ENCODE measurements at places on chromosomes 5 and 9.

DNA sequence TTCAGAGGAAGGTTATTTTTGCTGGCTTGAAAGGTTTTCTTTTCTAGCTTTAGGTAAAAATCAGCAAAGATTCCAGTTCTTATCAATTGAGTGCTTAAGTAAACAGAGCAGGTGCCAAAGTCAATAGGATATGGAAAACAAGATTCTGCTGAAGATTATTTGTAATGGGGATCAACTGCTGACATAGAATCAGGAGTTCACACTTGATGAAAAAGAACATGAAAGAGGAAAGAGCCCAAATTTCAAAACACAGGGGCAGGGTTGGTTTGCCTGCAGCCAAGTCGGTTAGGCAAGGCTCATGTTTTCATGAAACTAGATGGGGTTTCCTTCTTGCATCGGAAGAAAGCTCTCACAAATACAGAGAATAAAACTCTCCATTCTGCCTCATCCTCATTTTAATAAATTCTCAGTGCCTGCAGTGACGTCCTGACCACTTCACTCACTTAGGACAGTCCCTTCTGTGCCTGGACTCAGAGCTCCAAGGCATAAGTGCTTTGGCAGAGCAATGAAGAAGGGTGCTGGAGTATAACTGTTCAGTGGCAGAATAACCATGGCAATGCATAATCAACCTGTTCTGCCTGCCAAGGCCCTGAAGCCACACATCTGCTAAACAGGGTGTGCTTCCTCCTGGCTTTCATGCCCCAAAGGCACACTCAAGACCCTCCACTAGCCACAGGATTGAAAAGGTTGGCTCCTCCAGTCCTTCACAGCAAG, 179.6 kb downstream of the GNAQ start:
- DNase-seq: peak; percentile 12

DNA sequence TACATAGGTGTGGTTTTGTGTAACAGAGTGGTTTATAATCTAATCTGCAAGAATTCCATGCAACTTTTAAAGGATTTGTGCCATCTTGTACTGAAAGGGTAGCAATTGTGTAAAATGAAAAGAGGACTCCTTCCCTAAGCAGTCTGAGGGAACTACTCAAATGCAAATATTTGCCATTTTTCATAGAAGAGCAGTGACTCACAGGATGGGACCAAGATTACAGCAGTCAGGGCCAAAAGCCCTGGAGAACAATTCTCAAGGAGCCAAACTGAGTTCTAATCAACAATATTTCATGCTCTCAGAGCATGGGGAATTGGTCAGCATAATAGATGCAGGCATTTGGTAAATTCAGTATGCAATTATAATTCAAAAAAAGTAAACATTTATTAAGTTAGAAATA, 495.8 kb downstream of the CHSY3 start:
- no peak for DNase-seq

DNA sequence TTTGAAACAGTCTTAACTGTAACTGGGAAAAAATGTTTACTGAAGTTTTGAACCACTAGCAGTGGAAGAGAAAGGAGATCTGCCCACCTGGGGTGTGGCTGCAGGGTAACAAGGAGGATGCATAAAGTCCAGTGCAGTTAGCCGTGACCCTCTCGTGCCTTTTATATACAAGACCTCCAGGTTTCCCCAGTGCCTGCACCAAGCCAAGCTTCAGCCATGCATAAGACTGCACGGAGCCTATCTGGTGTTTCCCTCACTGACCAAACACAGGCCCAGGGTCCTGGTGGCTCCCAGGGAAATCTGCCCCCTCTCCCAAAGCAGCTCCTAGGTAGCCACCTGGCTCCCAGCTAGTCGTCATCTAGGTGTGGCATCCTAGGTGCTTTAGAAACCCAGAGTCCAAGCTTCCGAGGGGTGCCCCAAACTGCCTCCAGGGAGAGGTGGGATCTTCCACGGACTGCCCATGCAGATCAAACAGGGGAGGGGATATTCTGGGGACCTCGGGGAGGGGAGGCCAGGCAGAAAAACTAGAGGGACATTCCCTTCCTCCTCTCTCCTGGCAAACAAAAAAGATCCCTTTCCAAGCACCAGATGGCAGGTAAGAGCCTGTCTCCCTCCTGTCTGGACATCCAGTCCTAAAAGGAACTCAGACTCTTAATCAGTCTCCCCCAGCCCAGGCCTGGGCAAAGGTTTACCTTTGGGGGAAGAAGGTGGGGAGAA, 2.7 kb downstream of the SHB start:
- peak; percentile 71 for DNase-seq

- no peak for DNase-seq
Measured at GRCh38 chr5:95605786-95606185, 14.1 kb upstream of the GPR150 start.

DNA sequence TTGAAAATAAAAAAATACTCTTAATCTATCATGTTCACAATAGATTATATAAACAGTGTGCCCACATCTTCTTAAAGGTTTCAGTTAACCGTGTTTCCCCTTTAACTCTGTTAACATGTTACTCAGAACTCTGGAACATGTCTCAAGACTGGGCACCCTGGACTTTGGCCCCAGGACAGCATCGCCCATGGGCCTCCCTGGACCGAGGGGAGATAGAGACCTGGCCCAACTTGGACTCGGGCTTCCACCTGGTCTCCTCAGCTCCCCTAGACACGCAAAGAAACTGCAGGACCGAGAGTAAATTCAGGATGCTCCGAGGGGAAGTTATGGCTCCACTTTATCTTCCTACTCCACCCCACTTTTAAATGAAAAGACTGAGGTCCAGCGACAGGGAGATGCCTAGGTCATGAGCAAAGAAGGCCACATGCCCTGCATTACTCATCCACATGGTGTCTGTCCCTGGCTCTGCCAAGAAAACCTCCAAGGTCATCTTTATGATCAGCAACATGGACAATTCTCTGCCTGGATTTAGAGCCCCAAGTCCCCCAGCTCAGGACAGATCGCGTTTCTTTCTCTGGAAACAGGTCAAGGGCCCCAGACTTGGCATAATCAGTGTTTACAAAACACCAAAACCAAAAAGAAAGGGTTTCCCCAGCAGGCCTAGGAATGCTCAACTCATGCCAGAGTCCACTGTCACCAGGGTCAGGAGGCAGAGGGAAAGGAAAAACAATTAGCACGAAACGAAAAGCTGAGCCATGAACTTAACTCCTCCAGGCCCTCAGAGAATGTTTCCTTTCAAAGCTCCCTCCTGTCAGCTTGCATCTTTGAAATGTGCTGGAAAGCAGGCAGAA, 17.4 kb downstream of the GPX3 start:
- DNase-seq: no peak

- no peak for DNase-seq
Measured at GRCh38 chr5:55316837-55317236, 9.0 kb downstream of the MTREX start.

GRCh38 chr5:169424279-169424655, 123.3 kb upstream of the SLIT3 start:
- no peak for DNase-seq

GRCh38 chr5:52844885-52845284, 57.2 kb downstream of the ITGA1 start:
- DNase-seq: no peak

- DNase-seq: peak; percentile 62
Measured at GRCh38 chr9:38362852-38363588, 29.5 kb upstream of the ALDH1B1 start.

DNA sequence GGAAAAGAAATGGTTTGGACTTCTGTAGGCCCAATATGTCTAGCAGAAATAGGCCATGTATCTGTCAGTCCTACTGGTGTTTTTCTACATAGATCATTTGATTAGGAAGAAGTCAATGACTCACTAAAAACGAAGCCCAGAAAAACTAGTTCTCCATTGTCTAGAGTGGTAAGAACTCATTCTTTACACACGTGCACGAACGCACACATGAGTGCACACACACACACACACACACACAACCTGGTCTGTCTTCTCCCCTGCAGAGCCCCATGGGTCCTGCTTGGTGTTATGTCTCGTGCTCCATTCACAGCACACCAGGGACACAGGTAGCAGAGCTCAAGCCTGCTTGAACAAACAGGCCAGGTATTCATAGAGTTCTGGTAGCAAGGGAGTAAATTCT, 14.9 kb upstream of the FCN1 start:
- DNase-seq: no peak

- DNase-seq: no peak
Measured at GRCh38 chr5:19401032-19401431, 587.0 kb downstream of the CDH18 start.

GRCh38 chr5:6655432-6655831, 22.2 kb downstream of the SRD5A1 start:
- DNase-seq: no peak

DNA sequence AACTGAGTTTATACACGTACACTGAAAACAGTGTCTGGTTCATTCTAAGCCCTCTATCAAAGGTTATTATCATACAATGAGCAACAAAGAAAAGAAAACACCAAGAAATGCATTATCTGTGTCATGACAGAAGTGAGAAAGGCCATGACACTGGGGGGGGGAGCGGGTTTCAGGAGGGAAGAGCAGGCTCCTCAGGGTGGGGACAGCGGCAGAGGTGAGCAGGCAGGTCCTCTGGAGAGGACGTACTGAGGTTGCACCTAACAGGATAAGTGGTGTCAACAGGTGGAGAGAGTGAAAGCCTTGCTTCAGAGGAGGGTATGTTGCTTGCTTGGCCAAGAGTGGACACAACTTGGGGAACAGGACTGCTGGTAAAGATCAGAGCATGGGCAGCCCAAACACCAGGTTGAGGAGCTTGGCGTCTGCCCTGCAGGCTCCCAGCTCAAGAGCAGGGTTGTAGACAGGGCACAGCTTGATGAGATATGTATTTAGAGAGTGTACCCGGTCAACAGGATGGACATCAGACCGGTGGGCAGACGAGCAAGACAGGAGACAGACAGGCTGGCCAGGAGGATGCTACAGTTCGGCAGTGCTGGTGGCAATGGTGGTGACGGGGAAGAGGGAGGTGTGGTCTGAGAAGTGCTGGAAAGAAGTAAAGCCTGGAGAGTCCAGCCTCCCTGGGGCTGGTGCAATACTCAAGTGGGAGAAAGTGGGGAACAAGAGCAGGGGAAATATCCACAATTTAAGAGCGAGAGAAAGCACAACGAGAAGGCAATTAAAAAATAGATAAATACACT, 10.3 kb downstream of the WHRN start:
- no peak for DNase-seq

- DNase-seq: no peak
Measured at GRCh38 chr9:131053896-131054295, 42.4 kb upstream of the AIF1L start.

DNA sequence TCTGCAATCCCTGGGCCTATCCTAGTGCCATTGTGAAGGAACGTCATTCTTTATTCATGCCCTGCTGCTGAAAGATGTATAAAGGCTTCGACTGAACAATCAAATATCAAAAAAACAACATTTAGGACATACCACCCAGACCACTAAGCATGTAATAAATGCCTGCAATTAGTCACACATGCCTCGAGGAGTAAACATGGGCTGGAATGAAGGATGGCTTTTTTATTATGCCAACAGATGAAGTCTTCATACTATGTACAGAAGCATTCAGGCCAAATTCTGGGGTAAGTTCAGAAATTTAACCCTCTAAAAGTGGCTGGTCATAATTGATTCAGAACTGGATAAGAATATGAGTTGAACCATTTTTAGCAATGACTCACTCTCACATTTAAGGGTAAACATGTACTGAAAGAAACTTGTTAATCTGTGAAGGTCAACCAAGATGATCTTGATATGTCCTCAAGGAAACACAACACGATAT, 38.1 kb downstream of the FAM240B start:
- no peak for DNase-seq

- peak; percentile 43 for DNase-seq
Measured at GRCh38 chr9:131503626-131504465, 1.1 kb downstream of the POMT1 start.

DNA sequence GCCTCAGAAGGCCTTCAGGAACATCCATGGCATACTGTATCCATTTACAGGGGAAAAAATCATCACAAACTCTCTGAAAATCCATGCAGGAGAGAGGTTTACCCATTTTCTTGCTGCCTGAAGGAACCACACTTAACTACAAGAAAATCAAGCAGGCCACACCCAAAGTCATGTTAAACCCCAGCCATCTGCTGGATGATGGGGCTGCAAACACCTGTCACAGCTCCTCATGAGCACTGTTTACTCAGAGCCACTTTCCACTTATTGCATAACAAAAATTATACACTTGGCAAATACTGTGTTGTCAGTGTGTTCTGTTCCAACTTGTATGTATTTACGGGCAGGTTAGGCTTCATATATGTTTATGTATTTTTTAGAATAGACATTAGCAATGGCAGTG, 35.8 kb downstream of the PPIC start:
- DNase-seq: peak; percentile 10

DNA sequence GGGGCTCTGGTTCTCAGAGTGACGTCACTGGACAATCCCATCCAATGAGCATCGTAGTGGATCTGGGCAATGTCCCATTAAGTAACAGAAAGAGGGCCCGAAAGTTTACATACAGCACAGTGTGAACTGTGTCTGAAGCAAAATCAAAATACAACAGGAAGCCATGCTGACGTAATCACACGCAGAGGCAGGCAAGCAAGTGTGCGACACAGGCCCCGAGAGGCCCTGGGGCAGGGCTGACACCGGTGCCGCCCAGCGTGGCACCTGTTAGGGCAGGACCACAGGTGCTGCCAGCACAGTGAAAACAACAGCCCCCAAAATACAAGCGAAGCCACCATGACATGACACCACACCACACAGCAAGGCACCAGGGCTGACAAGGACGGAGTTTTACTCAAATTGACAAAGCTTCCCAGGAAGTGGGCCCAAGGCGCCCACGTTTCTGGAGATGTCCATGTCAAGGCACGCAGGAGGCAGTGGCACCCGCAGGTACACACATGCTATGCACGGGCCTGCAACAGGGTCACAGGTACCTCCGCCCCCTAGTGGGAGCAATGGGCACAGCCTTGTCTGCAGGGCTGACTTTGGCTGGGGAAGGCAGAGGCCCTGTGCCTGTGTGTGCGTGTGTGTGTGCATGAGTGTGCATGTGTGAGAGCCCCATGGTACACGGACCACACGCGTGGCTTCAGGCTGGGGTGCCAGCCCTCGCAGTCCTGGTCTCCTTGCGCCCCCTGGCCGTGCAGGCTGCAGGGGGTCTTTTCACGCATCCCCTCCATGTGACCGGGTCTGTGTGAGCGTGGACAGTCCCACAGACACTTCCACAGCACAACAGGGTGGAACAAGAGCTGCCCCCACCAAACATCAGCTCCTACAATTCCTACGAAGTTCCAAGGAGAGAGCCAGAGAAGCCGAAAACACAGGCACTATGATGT, 19.6 kb downstream of the QSOX2 start:
- DNase-seq: peak; percentile 66

GRCh38 chr9:75671354-75671753, 219.1 kb upstream of the PCSK5 start:
- no peak for DNase-seq
